ENCODE measurements at places on chromosomes 3 and 15.

DNA sequence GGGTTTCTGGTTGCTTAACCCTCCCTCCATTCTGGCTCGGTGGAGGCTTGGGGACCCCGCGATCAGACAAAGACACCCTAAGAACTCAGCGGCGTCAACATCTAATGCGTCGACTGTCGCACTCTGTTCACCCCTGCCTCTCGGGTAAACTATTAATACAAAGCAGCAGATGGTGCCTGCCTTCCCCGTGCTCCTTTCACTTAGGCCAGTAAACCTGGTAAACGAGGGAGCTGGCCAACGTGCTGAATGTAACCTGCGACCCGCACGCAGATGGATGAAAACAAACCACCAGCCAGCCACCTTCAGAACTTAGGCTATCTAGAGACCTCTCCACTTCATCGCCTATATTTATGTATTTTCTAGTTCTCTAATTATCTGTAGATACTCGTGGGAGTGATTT, 848 bp upstream of the CADPS start:
- DNase-seq: peak; percentile 2

DNA sequence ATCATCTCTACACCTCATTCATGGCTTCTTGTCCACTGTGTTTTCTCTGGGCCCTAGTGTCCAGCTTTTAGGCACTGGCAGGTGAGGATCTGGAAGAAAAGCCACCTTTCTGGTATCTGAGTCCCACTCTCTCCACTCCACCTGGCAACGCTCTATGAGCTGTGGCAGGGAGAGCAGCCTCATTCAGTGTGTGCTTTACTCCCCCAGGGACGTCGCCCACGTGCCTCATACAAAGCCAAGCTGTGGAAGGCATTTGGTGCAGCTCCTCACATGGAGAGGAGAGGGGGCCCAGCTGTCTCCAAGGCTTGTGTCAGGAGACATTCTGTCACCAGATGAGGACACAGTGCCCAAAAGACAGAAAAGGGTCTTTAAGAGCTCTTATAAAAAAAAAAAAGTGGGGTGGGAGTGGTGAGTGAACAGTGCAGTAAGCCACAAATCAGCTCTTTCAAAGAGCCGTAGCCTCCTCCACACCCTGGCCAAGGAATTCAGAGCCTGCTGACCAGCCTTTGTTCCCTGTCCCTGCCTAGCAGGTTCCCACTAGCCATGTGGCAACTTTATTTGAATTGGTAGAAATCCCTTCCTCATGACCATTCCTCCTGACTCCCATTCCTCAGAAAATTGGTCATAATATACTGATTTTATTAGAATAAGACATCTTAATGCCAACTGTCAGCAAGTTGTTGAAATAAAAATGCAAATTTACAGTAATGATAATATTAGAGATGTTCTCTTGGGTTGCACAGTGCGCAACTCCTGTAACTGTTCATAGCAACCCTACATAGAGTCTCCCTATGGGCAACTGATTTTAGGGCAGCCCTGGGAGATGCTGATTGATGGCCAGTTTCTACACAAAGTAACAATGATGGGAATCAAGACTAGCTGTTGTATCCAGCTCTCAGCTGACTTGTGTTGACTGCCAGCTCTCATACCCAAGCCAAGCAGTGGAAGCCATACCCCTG, 29.5 kb downstream of the GALNT15 start:
- DNase-seq: no peak

GRCh38 chr3:50617096-50617791, at the start of gene MAPKAPK3:
Gene MAPKAPK3 (plus strand): TSS chr3:50617151. CDS start chr3:50617566, 415 bp downstream.
- DNase-seq: no peak

DNA sequence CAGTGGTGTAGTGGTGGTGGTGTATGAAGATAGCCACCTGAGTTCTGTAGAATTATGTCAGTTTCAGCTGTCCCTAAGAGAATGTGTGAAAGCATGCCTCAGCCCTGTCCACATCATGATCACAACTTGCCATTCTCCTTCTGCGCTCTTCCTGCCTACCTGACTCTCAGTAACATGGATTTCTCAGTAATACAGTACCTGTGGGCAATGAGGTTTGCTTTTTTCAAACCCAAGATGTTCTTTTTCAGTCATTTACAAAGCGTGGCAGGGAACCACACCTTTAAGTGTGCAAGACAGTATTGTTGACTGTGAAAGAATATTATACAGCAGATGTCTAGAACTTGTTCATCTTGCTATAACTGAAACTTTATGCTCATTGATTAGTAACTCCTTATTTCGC, 38.9 kb downstream of the PSMD6 start:
- no peak for DNase-seq

DNA sequence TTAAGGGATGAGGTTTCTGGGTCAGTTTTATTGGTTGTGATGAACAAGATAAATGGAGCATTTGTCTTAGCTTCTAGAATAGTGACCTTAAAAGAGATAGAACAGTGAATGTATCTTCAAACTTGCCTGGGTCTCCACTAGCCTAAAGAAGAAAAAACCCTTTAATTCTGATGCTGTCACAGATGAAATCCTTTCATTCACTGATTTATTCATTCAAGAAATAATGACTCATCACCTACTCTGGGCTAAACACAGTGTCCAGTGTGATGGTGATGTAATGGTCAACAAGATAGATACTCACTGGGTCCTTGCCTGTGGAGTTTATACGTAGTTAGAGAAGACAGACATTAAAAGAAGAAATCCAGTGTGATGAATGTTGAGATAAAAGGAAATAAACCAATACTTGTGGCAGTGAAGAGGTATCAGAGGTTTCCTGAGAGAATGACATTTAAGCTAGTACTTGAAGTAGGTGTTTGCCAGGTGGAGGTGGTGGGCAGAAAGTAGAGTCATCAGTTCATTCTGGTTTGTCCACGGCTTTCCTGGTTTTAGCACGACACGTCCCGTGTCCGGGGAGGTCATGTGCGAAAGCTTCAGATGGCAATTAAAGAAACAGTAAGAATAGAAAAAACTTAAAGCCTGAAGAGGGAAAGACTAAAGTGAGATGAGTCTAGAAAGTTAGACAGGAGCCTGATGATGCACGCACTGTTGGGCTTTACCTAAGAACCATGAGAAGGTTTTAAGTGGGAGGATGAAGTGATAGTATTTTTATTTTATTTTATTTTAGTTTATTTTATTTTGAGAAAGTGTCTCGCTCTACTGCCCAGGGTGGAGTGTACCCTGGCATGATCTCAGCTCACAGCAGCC, 18.5 kb downstream of the PAK2 start:
- DNase-seq: peak; percentile 80

DNA sequence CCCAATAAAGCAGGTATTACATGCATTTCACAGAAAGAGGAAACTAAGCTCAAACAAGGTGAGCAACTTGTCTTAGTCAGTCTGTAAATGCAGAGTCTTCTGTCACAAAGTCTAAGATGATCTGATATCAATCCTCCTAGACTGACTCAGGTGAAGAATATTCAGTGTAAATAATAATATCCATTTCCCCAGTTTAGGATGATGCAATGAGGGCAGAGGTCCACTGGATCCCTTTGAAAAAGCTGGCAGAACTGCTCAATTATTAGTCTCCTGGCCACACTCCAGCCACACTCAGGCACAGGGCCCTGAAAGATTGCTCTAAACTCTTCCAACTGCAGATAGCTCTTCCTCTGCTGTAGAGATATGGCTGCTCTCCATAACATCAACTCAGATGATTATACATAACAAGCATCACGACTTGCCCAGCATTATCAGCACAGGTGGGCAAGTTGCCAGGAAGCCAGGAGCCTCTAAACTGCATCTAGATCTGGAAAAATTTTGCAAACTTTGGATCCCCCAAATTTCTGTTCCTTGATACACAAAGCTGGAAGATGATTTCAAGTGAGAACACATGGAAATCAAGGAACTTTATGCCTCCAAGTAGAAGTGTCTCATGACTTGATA, 129.8 kb upstream of the CPNE4 start:
- DNase-seq: no peak

DNA sequence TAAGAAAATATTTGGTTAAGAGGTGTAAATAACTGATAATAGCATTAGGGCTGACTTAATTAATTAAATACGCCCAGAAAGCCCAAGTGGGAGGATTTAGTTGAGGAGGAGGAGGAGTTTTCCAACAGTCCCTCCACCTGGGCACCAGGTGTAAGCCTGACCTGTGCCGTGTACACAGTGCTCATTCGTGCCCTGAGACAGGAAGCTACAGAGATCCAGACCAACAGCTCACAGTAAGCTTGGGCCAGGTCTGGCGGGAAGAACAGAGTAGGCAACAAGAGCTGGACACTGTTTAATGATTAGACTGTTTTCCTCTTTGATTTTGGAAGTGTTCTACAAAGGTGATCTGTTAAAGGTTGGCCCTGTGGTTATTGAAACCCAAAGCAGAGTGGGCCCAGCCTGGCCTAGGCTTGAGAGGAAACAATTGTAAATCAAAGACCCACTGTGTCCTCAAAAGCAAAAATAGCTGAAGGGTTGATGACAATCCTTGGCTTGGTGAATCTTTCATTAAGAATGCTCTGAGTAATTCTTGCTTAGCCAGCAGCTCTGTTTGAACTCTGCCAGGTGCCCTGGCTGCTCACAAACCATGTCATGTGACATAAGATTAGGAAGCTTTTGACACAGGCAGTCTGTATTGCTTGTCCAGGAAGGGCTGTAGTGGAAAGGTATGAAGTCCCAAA, 13.8 kb downstream of the SQOR start:
- peak; percentile 86 for DNase-seq

- DNase-seq: peak; percentile 24
Observed at GRCh38 chr3:162525066-162525742, 1028.6 kb downstream of the OTOL1 start.

DNA sequence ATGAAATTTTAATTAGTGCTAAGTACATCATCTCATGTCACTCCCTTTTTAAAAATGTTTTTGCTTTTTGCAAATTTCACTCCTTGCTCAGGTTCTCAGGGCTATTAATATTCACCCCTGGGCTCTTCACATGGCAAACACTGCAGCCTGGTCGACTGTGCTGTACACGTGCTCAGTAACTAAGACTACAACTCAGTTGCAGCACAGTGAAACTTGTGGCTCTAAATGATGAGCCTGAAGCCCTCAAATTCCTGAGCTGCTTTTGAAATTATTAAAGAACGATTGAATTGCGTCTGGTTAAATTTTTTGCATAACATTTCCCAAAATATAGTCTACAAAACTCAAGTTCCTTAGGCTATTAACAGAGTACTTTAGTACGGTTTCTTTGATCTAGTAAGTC, 159.3 kb upstream of the C2CD4B start:
- no peak for DNase-seq

GRCh38 chr3:6512172-6512800, 348.6 kb upstream of the GRM7 start:
- no peak for DNase-seq

DNA sequence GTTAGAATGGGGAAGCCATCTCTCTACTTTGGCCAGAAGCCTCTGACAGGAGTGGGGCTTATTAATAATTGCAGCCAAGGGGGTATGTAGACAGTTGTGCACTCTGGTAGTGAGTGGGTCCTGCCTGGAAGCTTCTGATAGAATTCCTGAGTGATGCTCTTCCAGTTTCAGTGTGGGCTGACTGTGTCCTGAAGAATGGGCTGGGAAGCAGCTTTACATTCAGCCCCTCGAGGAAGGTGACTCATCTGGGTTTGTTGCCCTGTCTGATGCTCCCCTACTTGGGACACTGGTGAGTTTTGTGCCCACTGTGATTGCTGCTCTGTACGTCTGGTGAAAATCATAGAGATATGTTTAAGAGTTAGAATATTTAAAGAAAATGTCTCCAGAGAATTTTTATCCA, 444.7 kb upstream of the RBMS3 start:
- DNase-seq: no peak

DNA sequence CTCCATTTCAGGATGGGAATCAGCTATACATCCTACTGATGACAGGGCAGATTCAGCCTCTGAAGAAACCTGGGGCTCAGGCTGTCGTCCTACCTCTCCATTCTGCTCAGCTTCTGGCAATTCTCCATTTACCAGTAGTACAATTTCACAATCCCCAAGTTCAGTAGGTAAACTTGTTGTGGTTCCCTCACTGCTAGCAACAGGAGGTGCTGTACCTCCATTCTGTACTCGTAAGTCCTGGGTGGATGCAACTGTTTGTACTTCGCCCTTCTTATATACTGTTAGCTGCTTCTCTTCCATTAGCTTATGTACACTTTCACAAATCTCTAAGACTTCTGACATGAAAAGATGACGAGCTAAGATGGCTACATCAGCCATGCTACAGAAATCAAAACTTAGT, 11.6 kb downstream of the ZBTB11 start:
- no peak for DNase-seq

GRCh38 chr15:77867266-77868047, 210.1 kb downstream of the TBC1D2B start:
- DNase-seq: no peak

DNA sequence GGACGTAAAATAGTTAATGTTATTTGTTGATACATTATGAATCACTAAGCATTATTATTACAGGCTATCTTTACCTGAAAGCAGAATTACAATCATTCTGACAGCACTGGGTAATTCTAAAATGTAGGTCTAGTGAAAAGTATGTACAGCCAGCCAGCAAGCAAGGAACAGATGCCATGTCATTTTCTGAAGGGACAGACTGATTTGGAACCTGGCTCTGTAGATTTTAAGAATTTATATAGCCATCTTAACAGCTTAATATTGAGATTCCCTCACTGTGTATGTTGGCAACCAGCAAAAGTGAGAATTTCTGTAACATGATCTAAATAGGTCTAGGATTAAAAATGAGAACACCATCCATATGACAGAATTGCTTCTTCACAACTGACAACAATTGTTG, 359.4 kb downstream of the ZIC4 start:
- no peak for DNase-seq

GRCh38 chr3:114404590-114404989, 110.8 kb downstream of the TIGIT start:
- no peak for DNase-seq
